ENCODE measurements at places on chromosomes 5 and 9.
A peak's percentile ranks its signal among the peaks of the same experiment; 100 is the strongest.

DNA sequence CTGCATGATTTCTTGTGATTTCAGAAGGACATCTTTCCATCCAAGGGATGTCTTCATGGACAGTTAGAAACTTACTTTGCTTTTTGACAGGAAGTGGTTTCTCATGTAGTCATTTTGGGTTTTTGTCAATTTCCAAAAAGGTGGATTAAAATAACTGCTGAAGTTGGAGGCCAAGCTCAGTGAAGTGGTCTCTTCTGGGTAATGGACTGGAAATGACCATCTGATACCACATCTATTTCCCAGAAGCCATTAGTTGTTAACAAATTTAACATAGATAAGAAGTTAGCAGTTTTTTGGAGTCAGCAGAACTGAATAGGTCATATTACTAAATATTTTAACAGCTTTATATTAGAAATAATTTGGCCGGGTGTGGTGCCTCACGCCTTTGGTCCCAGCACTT, 86.2 kb upstream of the MYO10 start:
- no peaks in the 10 kb centered on the region for H3K4me1 ChIP-seq
- DNase-seq: no peak
- no peak overlapping the region for H3K4me3 ChIP-seq
- H3K27me3 ChIP-seq: no peaks in the 10 kb centered on the region
- H3K27ac ChIP-seq: no peak overlapping the region

GRCh38 chr5:116536316-116537083, 38.1 kb downstream of the SEMA6A start:
- no peaks in the 10 kb centered on the region for H3K36me3 ChIP-seq
- no peak overlapping the region for H3K4me3 ChIP-seq
- DNase-seq: no peak

- no peaks in the 10 kb centered on the region for H3K36me3 ChIP-seq
- no peaks in the 10 kb centered on the region for H3K4me1 ChIP-seq
- H3K27ac ChIP-seq: no peak overlapping the region
- DNase-seq: no peak
- H3K4me3 ChIP-seq: no peak overlapping the region
Observed at GRCh38 chr5:145521066-145521465, 314.1 kb downstream of the PRELID2 start.

DNA sequence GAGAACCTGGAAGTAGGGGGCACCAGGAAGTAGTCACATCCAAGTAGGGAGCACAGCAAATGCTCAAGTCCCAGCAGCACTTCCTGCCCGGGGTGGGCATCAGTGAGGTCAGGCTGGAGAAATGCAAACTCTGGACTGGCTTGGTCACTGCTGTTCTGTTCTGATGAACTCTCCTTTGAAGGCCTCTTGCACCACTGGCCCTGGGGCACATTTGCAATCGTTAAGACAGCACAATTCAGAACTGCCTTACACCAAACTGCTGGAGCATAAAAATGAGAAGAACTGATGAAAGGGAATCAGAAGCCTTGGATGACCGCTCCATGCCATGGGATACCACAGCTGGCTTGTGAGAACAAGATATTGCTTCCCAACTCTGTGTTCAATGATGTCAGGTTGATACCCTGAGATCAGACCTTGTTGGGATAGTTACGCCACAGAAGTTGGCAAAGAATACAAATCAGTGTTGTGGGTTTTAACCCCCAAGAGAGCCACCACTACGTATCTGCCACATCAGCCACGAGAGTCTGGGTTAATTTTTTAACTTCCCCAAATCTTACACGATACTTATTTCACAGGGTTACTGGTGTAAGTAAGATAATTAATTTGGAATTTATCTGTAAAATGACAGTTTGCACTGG, 42.3 kb upstream of the ZSWIM6 start:
- no peak overlapping the region for H3K4me3 ChIP-seq
- H3K36me3 ChIP-seq: no peaks in the 10 kb centered on the region
- H3K27me3 ChIP-seq: no peaks in the 10 kb centered on the region
- DNase-seq: no peak
- peaks cover 5% of the 10 kb centered on the region for H3K4me1 ChIP-seq

DNA sequence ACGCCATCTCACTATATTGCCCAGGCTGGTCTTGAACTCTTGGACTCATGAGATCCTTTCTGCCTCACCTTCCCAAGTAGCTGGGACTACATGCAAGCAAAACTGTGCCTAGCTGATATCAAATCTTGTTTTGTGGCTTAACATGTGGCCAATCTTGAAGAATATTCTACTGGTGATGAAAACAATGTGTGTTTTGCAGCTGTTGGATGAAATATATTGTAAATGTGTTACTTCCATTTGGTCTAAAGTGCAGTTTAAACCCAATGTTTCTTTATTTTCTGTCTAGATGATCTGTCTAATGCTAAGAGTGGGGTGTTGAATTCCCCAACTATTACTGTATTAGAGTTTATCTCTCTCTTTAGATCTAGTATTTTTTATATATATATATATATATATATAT, 73.1 kb downstream of the RNF130 start:
- DNase-seq: no peak
- H3K36me3 ChIP-seq: no peaks in the 10 kb centered on the region
- H3K4me1 ChIP-seq: no peaks in the 10 kb centered on the region
- no peak overlapping the region for H3K27ac ChIP-seq
- no peak overlapping the region for H3K4me3 ChIP-seq

GRCh38 chr9:29806937-29807618, 2233.8 kb upstream of the C9orf72 start:
- no peaks in the 10 kb centered on the region for H3K27me3 ChIP-seq
- no peak overlapping the region for H3K4me3 ChIP-seq

- no peak overlapping the region for H3K4me3 ChIP-seq
- DNase-seq: no peak
- peaks cover 18% of the 10 kb centered on the region for H3K36me3 ChIP-seq
- no peak overlapping the region for H3K27ac ChIP-seq
- no peaks in the 10 kb centered on the region for H3K4me1 ChIP-seq
Observed at GRCh38 chr9:2742214-2742613, 24.9 kb downstream of the KCNV2 start.

GRCh38 chr5:1473746-1474145, 28.5 kb upstream of the SLC6A3 start:
- DNase-seq: no peak
- H3K36me3 ChIP-seq: peaks cover 26% of the 10 kb centered on the region
- H3K27ac ChIP-seq: no peak overlapping the region
- H3K4me1 ChIP-seq: no peaks in the 10 kb centered on the region

GRCh38 chr5:134406390-134406789, 5.3 kb downstream of the CDKN2AIPNL start:
- H3K4me1 ChIP-seq: peaks cover 39% of the 10 kb centered on the region
- DNase-seq: peak; percentile 26
- no peaks in the 10 kb centered on the region for H3K27me3 ChIP-seq

DNA sequence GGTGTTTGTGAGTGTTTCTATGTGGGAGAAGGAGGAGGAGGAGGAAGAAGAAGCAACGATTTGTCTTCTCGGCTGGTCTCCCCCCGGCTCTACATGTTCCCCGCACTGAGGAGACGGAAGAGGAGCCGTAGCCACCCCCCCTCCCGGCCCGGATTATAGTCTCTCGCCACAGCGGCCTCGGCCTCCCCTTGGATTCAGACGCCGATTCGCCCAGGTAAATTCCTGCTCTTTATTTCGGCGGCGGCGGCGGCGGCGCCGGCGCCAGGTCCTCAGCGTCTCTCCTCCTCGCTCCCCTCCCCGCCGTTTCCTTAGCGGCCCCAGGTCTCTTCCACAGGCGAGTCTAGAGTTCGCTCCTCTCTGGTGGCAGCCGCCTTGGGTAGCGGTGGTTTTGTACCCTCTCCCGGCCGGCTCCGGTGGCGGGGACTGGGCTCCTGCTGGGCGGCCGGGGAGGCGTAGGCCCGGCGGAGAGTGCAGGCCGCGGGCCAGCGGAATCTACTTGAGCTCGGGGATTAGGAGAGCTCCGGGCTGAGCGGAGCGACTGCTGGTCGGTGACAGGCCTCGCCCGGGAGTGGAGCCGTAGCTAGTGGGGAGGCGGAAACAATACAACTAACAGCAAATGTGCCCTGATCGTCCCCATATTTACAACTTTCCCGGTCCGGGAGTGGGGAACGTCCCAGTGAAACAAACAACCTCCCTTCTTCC, 547 bp downstream of the NIPBL start:
- peak; percentile 66 for DNase-seq
- peaks cover 41% of the 10 kb centered on the region for H3K4me1 ChIP-seq
- H3K36me3 ChIP-seq: peaks cover 14% of the 10 kb centered on the region
- H3K27ac ChIP-seq: peak overlapping the region; percentile 96

DNA sequence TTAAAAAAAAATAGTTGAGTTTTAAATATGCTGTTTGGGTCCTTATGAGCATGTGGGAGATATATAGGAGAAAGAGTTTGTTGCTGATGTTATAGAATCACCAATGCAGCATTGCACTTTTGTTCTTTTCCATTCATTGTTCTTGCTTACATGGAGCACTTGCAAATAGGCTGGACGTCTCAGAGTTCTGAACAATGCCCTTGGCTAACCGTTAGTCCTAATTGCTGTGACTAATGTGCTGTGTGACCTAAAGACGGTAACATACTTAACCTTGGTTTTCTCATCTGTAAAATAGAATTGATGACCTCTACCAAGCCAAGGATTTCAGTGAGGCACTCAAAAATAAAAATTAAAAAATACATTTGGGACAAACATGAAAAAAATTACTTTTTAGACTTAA, 29.8 kb downstream of the PIK3R1 start:
- no peak overlapping the region for H3K27ac ChIP-seq
- no peak overlapping the region for H3K4me3 ChIP-seq
- H3K27me3 ChIP-seq: no peaks in the 10 kb centered on the region
- peaks cover 6% of the 10 kb centered on the region for H3K36me3 ChIP-seq

DNA sequence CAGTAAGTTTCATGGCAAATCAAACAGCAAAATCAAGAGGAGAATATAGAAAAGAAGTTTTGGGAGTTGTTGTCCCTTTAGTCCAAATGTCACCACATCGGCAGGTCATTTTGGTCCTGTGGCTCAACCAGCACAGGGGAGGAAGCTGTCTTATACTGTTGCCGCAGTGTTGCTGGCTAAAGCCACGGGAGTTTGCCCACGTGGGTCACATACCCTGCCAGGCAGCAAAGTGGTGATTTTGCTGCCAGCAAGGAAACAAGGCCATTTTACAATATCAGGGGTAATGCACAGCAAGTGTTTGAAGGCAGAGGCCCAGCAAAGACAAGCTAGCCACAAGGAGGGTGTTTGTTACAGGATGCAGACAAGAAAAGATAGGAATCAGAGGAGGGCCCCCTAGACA, 14.5 kb downstream of the GABRA6 start:
- H3K4me1 ChIP-seq: no peaks in the 10 kb centered on the region
- H3K4me3 ChIP-seq: no peak overlapping the region
- no peak for DNase-seq
- H3K36me3 ChIP-seq: no peaks in the 10 kb centered on the region
- no peak overlapping the region for H3K27ac ChIP-seq
- H3K27me3 ChIP-seq: no peaks in the 10 kb centered on the region

GRCh38 chr5:36494028-36494427, 112.4 kb upstream of the SLC1A3 start:
- DNase-seq: no peak
- no peaks in the 10 kb centered on the region for H3K4me1 ChIP-seq
- H3K27ac ChIP-seq: no peak overlapping the region
- H3K4me3 ChIP-seq: no peak overlapping the region
- H3K36me3 ChIP-seq: no peaks in the 10 kb centered on the region

- peak overlapping the region; percentile 98 for H3K4me3 ChIP-seq
- DNase-seq: peak; percentile 43
- peaks cover 3% of the 10 kb centered on the region for H3K36me3 ChIP-seq
- peaks cover 50% of the 10 kb centered on the region for H3K4me1 ChIP-seq
Observed at GRCh38 chr5:140108093-140109017, 5.6 kb upstream of the PURA start.

GRCh38 chr9:38092656-38093055, 23.6 kb upstream of the SHB start:
- no peak overlapping the region for H3K27ac ChIP-seq
- no peak for DNase-seq
- H3K36me3 ChIP-seq: no peaks in the 10 kb centered on the region
- peaks cover 5% of the 10 kb centered on the region for H3K27me3 ChIP-seq
- H3K4me3 ChIP-seq: no peak overlapping the region
- H3K4me1 ChIP-seq: no peaks in the 10 kb centered on the region
